ENCODE measurements at places on chromosomes 7 and 10.

DNA sequence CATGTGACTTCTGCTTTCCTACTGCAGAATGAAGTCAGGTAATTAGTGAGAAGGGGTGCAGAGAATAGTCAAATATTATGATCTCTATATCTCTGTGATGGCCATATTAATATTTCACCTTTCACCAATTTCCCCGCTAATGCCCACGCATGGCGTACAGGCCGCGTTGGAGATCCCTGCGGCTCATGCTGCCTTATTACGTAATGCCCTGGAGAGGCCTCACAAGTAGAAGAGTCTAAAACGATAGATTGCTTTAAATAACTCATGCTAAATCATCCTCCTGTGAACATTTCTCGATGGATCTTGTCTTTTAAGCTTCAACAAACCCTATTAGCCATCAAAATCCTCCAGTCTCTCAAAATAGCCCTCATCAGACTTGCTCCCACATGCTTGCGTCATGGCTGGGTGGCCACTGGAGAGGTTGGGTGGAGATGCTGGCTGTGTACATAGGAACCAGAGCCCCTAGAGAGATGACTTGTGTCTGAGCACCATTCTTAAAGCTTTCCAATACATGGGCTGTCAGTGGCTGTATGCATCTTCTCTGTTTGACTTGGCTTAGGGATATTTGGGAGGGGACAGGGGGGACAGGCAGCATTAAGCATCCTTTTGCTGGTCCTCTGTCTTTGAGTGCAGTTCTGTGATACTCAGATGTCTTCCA is 79.5 kb upstream of the INSYN2A start:
- no peak for DNase-seq

GRCh38 chr7:2894118-2894940 is 50.2 kb upstream of the GNA12 start:
- DNase-seq, result peak; percentile 54

DNA sequence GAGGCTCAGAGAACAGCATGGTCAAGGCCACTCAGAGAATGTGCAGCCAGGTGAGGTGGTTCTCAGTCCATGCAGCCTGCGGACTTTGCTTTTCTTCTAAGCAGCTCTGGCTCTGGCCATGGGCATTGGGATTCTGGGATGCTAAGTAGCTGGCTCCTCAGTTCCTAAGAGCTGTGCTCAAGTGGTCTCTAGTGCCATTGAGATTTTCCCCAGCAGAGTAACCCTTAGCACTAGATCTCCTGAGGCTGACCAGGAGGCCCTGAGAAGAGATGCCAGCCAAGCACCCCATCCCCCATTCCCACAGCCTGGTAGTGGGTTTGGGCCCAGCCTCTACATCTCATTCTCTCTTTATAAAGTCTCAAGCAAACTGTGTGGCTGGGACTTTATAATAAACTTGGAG is 77.1 kb downstream of the KCNMA1 start:
- no peak for DNase-seq

GRCh38 chr7:30274641-30275040 is 9.8 kb upstream of the ZNRF2 start:
- no peak for DNase-seq
